ENCODE measurements at places on chromosomes 1 and 21. TPM values are rescaled to one million over a fixed set of nuclear protein-coding genes. Genes with fewer than 3 reads are reported as not detected.

HAO2 gene
- not detected for polyA plus RNA-seq

CA6 gene
- polyA plus RNA-seq: not detected

EFNA3 gene
- polyA plus RNA-seq: 8.5 TPM

MROH7 gene
- polyA plus RNA-seq: 4.3 TPM

GOLT1A gene
- polyA plus RNA-seq: 12.5 TPM

CYP4A22 gene
- not detected for polyA plus RNA-seq

ZBTB8A gene
- 2.4 TPM for polyA plus RNA-seq

BSND gene
- polyA plus RNA-seq: not detected

SON gene
- polyA plus RNA-seq: 95.5 TPM

- no peak for DNase-seq
These were observed 1.1 kb downstream of the ZBTB18 start for GRCh38 chr1:244052016-244052727.

DNA sequence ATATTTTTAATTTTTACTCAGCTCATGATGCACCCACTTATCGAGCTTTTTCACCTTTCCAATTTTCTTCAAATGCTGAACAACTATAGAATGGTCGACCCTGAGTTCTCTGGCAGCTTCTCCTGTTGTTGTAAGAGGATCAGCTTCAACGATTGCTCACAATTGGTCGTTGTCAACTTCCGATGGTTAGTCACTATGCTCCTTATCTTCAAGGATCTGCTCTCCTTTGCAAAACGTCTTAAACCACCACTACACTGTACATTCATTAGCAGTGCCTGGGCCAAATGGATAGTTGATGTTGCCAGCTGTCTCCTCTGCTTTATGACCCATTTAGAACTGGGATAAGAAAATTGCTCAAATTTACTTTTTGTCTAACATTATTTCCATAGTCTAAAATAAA, 385.9 kb upstream of the LYPLAL1 start:
- DNase-seq: no peak

GRCh38 chr1:172946814-172947507, 103.8 kb downstream of the TNFSF18 start:
- DNase-seq: no peak

DNA sequence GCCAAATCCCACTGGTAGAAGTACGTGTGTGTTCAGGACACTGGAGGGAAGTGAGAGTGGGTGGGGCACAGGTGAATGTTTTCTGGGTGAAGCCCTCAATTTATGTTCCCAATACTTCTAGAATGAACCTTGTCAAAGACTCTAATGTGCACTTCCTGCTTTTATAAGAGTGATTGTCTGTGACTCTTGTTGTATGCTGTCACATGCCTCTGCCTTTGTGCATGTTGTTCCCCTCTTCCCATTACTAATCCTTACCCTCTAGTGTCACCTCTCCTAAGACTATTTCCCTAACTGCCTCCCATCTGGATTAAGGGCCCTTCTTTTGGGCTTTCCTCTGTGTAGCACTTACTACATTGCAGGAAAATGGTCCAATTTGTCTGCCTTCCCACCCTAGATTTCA, 2.5 kb upstream of the LINGO4 start:
- no peak for DNase-seq

DNA sequence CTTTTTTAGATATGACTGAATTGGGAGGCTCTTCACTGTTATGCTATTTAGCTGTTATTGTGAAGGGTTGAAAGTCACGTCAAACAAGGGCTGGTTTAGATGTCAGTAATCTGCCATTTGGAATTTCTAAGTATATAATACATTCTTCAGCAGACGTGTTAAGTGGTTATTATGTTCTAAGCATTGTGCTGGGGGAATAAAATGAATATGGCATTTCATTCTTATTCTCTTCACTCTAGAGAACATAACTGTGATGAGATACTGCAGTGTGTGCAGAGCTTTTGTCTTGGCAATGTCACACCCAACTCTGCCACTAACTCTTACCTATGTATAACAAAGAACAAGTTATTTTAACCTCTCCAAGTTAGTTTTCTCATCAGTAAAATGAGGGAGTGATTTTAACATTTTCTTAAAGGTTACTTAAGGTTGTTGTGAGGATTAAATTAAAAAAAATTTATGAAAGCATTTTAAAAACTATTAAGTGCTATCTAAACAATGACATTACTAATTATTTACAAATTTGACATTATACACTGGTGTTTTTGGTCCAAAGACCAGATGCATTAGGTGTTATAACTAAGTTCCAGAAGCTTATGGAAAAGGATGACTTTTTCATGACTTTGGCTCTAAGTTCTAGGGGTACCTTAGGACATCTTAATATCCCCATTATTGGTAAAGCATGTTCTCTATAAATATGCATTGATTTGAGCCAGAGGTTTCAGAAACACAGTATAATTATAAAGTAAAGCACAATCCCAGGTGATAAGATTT, 58.3 kb downstream of the SLC30A7 start:
- DNase-seq: no peak

DNA sequence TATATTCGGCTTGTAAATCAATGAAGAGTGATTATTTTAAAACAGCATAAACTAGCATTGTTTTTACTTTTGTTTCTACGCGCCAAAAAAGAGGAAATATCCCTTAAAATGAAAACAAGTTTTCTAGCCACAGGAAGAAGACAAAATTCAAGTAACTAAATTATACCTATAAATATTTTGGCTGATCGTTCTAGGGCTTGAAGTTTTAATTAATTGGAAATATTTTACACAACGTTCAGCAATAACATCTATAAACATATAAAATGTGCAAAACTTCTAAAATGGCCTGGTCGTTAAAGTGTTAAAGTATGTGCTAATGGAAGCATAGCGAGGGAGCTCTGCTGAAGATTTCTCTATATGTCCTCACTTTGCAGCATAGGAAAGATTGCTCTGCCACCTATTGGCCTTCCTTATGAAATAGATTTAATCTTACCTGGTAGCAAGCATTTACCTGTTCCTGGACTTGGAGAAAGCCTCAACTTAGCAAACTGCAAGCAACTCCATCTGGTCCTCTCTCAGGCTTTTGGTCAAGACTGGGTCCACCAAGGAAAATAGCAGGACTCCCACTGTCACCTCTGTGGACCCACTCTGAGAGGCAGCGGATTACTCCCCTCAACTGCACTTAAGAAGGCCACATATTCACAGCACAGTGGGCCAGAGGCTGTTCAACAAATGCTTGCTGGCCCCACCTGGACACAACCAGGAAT, 351.3 kb upstream of the RUNX1 start:
- DNase-seq: no peak

DNA sequence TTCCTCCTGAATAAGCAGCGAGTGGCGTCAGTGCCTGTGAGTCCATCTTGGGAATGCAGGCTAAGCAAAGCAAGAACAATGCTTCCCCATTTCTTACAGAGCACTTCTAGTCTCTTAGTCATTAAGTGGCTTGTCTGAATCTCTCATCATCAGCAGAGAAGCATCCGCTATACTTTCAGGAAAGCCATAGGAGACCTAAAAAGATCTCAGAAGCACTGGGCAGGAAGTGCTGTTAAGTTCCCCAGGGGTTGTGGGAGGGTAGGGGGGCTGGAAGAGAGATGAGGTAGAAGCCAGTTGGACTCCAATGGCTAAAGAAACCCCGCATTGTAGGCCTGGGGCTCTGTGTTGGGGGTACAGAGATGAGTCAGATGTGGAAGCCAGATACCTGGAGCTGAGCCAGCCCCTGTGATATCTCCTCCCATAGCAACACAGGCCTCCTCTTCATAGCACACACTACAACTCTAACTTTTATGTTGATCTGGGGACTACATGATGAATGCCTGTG, 44.9 kb downstream of the SYT6 start:
- DNase-seq: no peak

DNA sequence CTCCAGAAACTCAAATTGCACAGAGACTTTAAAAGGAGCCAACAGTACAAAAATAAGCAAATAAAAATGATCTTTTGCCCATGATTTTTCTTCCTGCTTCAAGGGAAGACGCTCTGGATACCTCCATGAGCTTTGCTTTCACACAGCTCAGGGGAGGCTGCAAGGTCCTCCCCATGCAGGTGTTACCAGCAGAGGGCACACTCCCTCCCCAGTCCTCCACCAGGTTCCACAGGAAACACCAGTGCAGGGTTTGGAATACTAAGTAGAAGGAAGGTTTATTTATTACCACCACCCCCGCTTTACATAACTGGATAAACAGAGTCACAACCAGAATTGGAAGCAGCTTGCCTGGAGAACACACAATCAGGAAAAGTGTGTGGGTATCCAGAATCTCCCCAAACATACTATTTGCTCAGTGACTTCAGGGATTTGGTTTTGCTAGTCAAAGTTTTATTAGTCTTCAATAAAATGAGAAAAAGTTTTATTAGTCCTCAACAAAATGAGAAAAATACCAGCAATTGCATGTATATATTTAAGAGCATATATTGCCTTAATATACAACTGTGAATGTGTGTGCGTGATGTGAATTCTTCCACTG, 37.3 kb downstream of the HSD3B1 start:
- no peak for DNase-seq

DNA sequence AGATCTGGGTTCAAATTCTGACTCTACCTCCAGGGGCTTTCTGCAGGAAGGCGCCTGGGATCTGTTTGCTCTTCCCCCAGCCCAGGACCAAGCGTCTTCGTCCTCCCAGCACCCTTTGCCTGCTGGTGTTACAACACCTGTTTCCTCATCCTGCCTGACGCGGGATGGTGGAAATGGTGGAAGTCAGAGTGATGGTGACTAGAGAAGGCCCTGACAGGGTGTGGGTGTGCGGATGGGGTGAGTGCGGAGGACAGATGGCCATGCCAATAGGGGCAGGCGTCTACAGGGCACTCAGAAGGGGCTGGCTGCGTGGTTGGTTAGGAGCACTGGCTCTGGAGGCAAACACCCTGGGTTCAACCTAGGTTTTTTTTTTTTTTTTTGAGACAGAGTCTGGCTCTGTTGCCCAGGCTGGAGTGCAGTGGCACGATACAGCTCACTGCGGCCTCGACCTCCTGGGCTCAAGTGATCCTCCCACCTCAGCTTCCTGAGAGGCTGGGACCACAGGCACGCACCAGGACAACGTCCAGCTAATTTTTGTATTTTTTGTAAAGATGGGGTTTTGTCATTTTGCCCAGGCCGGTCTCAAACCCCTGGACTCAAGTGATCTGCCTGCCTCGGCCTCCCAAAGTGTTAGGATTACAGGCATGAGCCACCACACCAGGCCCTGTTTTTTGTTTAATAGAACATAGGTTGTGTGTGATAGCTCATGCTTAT, 1.5 kb downstream of the THEMIS2 start:
- peak; percentile 75 for DNase-seq

DNA sequence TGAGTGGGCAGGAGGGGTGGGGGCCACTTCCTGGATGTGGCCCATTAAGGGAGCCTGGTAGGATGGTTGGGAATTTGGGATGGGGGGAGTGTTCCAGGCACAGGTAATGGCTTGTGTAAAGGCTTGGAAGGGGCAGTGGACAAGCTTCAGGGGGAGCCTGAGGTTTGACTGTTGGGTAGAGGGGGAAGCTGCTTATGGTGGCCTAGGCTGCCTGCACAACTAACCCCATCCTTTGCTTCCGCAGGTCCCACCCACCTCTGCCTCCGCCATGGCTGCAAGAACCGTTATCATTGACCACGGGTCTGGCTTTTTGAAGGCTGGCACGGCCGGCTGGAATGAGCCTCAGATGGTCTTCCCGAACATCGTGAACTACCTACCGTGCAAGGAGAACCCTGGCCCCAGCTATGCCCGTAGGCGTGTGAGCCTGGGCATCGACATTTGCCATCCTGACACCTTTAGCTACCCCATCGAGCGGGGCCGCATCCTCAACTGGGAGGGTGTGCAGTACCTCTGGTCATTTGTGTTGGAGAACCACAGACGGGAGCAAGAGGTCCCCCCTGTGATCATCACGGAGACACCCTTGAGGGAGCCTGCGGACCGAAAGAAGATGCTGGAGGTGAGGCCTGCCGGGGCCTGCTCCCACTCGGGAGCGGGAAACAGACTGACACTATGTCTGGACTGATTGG, 67.8 kb downstream of the ACTL8 start:
- DNase-seq: no peak

GRCh38 chr1:17405898-17406759, 33.3 kb downstream of the RCC2 start:
- no peak for DNase-seq

DNA sequence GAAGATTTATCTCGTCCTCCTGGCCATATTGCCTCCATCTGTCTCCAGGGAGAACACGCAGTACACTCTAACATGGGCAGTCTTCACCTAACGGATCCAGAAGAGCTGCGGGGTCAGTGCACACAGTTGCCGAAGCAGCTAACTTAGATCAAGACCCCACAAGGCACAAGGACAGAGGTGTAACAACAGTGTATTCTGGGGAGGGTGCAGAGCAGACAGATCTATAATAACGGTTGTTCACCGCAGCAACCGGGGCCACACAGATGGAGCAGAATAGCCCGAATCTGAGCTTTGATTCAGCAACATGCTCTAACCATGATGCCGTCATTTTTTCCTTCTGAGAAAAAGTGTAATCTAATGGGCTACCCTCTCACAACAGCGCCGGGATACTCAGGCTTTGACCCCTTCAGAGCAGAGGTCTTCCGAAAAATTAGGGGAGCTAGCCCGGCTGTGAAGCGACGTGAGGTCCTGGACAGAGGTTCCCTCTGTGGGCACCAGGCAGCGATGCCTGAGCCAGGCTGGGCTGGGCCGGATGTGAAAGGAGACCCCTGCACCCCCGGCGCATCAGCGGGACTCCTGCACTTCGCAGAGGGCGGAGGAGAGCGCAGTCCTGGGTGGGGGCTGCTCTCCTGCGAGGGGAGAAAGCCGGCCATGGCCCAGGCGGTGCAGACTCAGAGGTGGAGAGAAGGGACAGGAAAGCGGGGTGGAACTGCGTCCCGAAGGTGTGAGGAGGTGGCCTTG, 57.5 kb downstream of the BCL9 start:
- peak; percentile 83 for DNase-seq
